ENCODE measurements at places on chromosomes 12 and 14.

DNA sequence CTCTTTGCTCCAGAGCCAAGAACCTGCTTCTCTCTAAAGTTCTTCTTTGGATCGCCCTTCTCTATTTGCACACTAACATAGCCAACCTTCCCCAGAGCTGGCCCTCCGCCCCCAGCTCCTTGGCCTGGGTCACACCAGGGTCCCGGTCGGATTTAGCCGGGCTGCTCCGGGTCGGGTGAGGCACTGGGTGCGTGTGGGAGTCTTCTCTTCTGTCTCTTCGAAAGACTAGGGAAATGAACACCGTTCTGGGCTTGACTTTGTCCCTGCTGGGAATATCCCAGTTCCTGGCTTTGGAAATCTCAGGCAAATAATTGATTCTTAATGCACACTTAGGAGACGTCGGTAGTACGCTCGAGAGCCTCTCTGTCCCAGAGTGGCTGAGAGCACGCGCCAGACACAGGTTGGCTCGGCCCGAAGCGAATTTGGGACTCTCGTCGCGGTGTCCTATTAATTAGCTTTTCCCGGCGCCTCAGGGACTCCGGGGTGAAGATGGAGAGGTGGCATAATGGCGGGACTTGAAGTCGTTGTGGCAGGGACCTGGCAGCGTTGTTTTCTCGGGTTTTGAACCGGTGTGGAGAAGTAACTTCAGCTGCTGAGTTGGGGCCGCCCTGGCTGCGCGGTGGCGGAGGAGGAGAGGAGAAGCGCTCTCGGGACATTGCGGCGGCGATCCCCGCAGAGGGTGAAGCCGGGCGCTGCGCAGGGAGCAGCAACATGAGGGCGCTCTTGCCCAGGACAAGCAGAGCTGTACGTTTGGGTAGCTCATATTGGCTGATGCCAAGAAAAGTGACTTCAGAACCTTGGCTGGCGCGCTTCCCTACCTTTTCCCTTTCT lies 7.5 kb downstream of the FOXG1 start:
- no peak for DNase-seq

DNA sequence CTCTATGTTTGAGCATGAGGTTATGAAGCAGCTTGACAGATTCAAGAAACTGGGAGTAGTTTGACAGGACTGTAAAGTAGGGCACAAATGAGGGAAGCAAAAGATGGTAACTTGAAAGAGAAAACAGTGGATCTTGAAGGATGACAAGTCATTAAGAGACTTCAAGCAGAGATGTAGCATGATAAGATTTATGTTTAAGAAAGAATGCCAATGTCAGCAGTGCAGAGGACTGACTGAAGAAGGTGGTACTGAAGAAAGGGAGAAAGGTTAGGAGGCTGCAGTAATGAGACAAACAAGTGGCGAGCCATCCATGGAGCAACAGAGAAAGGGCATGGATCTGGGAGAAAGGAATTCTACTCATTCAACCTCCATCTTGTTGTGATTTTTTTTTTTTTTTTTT lies 120.2 kb upstream of the RAP1B start:
- no peak for DNase-seq

DNA sequence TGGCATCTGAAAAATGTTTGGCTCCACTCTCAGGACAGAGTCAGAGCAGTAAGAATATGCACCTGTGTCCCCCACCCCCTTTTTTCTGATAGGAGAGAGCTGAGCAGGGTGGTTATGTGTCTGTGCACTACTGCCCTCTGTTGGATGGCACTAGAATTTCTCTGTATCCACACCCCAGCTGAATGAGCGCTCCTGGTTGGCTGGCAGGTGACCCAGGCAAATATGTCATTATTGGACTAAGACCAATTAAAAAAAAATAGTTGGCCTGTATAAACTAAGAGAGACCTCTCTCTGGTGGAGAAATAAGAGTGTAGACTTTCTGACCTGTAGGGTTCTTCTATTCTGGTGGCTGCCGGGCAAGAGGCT lies 107.0 kb downstream of the PTCSC3 start:
- no peak for DNase-seq

DNA sequence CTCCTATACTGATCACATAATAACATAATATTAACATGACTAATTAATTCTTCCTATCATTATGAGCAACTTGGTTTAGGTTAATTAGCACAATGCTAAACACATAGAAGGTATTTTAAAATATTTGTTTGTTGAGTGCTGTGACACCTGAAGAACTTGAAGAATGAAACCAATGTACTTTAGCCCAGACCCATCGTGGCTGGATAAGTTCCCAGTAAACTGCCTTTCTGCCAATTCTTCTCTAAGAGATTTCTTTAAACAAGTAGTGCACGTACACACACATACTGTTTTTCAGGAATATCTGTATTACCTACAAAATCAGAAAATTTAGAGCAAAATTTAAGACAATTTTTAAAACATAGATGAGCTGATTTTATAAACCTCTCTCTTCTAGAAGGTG lies 207.4 kb upstream of the SSTR1 start:
- DNase-seq = no peak

DNA sequence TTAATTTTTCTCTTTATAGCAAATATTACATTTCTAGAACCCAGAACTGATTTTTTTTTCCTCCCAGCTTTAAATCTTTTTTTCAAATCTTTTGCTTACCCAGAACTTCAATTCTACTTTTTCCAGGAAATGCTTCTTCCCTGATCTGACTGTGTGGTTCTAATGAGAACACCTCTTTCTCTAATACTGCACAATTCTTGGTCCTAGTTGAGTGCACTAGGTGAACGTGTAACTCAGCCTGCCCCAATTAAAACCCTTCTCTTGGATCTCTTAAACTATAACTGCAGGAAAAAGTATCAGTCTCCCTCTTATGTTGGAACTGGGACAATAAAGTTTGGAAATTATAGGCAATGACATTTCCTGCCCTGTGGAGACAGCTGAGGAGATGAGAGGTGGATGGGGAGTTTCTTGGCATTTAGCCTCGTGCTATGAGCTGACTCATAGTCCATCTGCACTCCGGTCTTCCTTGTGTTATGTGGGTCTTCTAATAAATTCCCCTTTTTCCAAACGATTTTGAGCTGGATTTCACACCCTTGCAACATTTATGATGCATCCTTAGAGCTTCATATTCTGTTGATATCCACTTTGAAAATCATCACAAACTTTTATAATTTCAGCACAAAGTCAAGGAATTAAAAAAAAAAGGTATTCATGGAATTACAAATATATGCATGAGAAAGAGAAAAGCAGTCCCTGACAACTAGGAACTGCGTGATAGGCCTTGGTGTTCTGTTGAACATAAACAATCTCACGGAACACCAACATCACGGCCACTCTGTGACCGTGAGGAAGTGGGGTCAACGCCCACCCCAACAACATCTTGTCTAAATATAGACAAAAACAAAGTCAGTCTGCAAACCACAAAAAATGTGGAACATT lies 52.4 kb downstream of the BRMS1L start:
- peak; percentile 30 for DNase-seq

DNA sequence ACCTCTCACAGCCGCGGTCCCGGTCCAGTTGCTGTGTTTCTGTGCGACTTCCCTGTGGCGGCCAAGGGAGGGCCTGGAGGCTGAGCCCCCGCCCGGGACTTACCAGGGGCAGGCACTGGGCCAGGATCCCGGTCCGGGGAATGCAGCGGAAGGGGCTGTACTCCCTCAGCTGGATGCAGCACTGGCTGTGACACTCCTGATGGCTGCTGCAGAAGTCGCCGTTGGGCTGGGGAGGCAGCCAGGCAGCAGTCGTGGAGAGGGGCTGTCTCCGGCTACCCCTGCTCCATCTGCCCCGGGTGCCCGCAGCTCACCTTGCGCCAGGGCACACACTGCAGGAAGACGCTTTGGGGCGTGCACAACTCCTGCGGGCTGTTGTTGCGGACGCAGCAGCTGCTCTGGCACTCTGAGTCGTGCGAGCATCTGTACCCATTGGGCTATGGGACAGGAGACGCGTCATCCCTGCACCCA lies 6.2 kb downstream of the LRCOL1 start:
- DNase-seq = peak; percentile 73

GRCh38 chr12:45913631-45914030 lies 76.7 kb downstream of the SCAF11 start:
- no peak for DNase-seq

DNA sequence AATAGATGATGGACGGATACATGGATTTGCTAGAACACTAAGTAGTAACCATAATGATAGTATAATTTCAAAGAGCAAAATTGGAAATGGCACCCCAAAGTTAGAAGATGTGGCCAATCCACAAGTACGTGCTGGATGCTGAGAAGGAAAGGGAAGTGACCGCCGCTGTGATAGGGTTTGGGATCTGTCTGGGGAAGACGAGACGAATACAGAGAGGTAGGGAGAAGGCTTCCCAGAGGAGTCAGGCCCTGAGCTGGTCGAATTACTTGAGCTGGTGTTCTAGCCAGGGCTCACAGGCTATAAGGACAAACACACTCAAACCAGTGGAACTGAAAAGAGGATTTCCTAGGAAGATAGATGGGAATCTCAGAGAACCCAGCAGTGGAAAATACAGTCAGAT lies 9.4 kb upstream of the ACVR1B start:
- DNase-seq = no peak

GRCh38 chr12:104648756-104649155 lies 192.0 kb downstream of the CHST11 start:
- DNase-seq = no peak

- no peak for DNase-seq
These were observed 438.1 kb downstream of the FUT8 start for GRCh38 chr14:65850429-65851135.

GRCh38 chr12:118102070-118102469 lies 1.7 kb downstream of the VSIG10 start:
- no peak for DNase-seq

- DNase-seq = no peak
These were observed 191.7 kb downstream of the TMX1 start for GRCh38 chr14:51431741-51432140.

GRCh38 chr14:89493406-89493805 lies 76.4 kb upstream of the FOXN3 start:
- no peak for DNase-seq

GRCh38 chr12:57063991-57064685 lies 14.2 kb upstream of the MYO1A start:
- no peak for DNase-seq

- no peak for DNase-seq
These were observed 9.9 kb upstream of the SLC38A2 start for GRCh38 chr12:46382408-46382963.

DNA sequence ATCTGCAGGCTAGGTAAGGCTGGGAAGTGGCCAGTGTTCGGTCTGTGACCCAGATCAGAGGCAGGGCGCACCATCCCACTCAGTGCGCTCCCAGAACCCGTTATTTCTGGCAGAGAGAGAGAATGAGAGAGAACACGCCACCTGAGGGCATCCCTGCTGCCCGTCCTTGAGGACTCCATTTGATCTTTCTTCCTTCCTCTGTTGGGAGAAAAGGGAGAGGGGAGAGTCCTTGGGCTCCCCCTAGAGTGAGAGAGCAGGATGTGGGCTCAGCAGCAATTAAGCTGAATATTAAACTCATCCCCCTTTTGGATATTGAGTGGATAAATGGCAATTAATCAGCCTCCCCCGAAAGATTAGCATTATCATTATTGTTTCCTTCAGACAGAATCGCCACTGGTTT lies 70.6 kb downstream of the IFT43 start:
- DNase-seq = no peak

DNA sequence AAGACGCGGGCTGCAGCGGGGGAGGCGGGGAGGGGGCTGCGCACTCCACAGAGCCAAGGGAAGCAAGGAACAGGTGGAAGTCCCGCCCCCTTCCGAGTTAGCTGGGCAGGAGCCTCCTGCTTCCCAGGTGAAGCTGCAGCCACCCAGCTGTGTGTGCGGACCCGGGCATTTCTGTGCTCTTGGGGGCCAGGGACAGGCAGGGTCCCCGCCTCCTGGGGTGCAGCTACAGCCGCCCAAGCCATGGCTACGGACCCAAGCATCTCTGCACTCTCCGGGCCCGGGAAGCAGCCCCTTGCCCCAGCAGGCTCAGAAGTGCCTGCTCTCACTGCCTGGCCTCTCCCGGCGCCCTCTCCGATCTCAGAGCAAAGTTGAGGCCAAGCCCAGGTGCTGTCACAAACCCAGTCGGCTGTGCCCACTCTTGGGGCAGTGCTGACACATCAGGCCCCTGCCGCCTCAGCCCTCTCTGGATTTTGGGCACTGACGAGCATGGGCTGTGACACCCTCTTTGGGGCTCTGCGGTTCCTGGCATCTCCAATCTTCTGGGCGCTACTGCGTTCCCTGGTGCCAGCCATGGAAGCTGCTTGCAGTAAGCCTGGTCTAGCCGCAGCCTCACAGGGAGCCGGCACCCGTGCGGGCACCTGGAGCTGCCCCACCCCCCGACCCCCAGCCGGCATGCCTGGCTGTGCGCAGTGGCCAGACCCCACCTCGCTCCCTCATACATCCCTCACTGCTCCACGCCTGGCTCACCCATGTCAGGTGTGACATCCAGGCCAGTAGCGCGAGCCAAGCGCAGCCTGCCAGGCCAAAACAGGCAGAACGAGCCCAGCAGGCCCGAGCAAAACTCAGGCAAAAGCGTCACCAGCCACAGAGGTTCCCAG lies 8.5 kb upstream of the MGAT4C start:
- DNase-seq = peak; percentile 20

GRCh38 chr12:6688543-6688998 lies 604 bp downstream of the ZNF384 start:
- peak; percentile 53 for DNase-seq

DNA sequence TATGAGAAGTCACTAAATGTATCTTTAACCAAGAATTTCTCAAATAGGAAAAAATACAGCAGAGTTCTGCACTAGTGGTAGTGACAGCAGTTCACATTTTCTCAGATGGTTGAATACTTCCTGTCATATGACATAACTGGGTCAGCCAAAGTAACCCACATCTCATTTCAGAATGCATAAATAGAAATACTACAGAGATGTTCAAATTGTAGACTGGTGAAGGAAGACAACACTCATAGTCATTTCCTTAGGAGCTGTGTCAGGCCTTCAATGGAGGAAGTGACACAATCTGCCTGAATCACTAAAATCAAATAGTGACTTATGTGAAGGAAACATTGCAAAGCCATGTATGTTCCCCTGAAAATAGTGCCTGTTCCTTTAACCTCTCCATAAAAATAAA lies 32.4 kb downstream of the FERMT2 start:
- DNase-seq = no peak

DNA sequence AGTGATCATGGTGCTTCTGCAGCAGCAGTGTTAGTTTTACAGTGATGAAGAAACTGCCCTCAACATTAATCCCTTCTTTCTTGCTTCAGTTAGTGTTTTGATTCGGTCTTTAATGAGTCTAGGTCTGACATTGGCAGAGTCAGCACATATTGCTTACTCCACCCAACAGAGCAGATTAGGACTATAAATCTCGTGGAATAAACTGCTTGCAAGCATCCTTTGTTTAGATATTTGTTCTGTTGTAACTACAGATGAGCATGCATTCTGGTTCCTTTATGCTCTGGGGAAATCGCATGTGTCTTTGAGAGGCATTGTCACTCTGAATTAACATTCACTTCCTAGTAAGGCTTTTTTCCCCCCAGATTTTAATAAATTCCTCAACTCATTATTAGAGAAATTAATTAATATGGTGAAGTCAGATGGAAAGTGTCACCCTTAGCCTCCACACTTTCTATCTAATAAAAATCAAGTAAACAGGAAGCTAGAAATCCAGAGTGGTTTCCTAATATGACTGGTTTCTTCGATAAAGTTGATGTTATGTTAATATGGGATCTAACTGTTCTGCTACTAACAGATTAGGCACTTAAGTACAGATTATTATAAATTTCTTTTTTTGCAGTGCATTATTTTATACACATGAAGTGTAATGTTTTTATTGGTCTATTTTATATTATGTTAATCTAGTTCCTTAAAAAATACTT lies 86.2 kb upstream of the SSTR1 start:
- DNase-seq = no peak
